ENCODE measurements at places on chromosomes 5 and 9.

GRCh38 chr5:887947-888637 lies 4.5 kb downstream of the BRD9 start:
- H3K4me3 ChIP-seq = no peak overlapping the region
- H3K36me3 ChIP-seq = peaks cover 81% of the 10 kb centered on the region
- DNase-seq = no peak
- no peak overlapping the region for H3K27ac ChIP-seq

DNA sequence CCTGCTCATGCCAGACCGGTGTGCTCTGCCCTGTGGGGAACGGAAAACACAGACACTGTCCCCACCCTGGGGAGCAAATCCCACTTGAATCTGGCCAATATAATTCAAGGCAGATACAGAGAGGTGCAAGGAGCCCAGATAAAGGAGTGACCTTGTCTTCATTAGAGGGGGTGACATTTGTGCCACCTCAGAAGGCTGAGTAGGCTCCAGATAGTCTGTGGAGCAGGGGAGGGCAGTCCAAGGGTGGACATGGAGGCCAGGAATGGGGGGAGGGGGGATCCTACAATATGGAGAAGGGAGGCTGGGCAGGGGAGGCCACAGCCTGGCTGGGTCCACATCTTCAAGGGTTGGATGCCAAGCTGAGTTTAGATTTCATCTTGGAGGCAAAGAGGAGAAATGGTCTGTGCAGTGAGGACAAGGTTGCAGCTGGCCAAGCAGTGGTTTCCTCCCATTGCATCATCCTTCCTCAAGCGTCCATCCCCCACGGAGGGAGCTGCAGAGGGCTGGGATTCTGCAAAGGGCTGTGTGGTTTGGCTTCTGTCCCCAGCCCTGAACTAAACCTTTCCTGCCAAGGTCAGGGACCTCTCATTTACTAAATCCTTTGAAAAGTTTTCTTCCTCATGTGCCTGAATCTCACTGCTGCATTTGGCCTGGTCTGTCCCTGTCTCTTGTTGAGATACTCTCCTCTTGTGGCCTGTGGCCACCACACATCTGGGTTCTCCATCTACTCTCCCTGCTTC lies 60.1 kb downstream of the GALNT12 start:
- no peak overlapping the region for H3K27ac ChIP-seq
- H3K27me3 ChIP-seq = no peaks in the 10 kb centered on the region
- DNase-seq = no peak
- H3K4me3 ChIP-seq = no peak overlapping the region
- H3K36me3 ChIP-seq = no peaks in the 10 kb centered on the region

DNA sequence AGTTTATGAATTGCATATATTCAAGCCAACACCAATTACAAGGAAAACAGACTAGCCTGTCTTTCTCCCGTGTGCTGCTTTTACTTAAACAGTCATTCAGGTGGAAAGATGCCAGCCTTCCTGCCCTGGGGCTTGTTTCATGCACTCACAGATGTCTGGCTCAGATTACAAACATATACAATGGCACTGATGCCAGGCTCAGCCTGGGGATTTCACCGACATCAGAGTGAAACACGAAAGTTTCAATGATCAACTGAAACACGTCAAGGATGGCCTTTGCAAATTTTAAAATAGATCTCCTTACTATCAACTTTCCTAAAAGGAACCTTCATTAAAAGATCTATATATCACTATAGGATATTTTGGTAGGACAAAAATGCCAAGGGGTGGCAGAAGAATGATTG lies 1576.5 kb downstream of the EFNA5 start:
- H3K27ac ChIP-seq = no peak overlapping the region
- no peaks in the 10 kb centered on the region for H3K36me3 ChIP-seq
- H3K4me1 ChIP-seq = no peaks in the 10 kb centered on the region
- no peaks in the 10 kb centered on the region for H3K27me3 ChIP-seq

GRCh38 chr9:13369431-13369830 lies 89.9 kb upstream of the MPDZ start:
- peaks cover 6% of the 10 kb centered on the region for H3K4me1 ChIP-seq
- no peaks in the 10 kb centered on the region for H3K27me3 ChIP-seq
- DNase-seq = peak; percentile 6
- no peaks in the 10 kb centered on the region for H3K36me3 ChIP-seq
- H3K4me3 ChIP-seq = no peak overlapping the region
- H3K27ac ChIP-seq = no peak overlapping the region

DNA sequence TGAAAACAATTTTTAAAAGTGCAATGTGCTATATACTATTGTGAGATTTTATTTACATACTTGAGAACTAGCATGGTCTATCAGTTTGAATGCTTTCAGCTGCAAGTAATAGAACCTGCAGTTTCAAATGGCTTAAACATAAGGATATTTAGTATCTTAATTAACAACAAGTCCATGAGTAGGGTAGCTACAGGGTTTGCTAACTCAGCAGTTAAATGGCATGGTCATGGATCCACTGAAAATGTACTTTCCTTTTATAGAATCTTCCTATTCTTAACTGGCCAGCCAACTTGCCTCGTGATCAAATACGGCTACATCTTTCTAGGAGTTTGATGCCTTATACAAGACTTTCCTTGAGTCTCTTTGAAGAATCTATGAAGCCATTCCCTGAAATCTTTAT lies 452.8 kb upstream of the SEMA6A start:
- H3K27ac ChIP-seq = no peak overlapping the region
- no peak overlapping the region for H3K4me3 ChIP-seq
- no peak for DNase-seq
- no peaks in the 10 kb centered on the region for H3K4me1 ChIP-seq

DNA sequence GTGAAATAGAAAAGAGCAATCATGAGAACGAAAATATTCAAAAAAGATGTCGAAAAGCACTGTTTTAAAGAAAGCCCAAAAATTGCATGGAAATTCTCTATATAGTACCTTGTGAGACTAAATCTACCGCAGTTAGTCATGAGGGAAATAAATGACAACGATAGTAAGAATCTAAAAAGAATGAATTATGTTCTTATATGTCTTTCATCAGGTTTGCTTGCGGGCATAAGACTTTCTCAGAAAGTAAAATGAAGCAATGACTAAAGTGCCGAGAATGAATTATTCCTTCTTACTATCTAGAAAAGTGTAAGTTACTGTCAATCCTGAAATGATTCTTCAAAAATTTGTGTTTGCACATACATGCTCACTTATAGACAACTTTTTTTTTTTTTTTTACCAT lies 26.4 kb downstream of the PTPRD start:
- DNase-seq = no peak
- H3K4me1 ChIP-seq = no peaks in the 10 kb centered on the region
- no peak overlapping the region for H3K27ac ChIP-seq
- H3K36me3 ChIP-seq = no peaks in the 10 kb centered on the region

GRCh38 chr5:170892196-170892595 lies 30.4 kb downstream of the RANBP17 start:
- DNase-seq = no peak
- H3K27me3 ChIP-seq = peaks cover 4% of the 10 kb centered on the region
- no peak overlapping the region for H3K27ac ChIP-seq
- H3K36me3 ChIP-seq = no peaks in the 10 kb centered on the region
- H3K4me1 ChIP-seq = no peaks in the 10 kb centered on the region

DNA sequence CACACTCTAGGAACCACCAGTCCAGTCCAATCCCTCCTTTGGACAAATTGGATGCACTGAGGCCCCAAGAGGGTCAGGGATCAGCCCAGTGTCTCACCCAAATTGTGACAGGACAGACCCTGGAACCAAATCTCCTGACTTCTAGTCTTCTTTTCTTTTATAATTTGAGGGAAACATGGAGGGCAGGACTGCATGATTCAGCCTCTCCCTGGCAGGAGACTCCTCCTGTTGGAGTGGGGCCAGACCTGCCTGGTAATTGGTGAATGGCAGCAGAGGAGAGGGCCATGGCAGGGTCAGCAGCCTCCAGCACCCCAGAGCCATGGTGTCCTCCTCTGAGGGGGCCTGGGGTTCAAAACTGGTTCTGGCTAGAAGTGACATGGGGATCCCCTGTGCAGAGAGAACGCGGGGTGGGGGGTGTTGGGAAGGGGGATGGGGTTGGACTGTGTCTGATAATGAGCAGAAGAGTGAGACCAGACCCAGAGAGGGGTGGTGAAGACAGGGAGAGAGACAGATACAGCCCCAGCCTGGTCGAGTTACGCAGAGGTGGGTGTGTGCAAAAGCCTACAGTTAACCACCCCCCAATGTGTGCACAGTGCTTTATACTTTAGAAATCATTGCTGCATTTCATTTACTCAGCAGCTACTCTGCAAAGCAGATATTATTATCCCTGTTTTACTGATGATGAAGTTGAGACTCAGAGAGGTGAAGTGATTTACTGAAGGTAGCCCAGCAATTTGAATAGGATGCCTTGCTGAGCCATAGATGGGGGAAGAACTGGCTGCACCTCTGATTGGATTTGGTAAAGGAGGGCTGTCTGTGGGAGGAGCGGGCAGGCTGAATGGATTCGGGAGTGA lies 3.8 kb upstream of the SYNPO start:
- H3K4me1 ChIP-seq = peaks cover 32% of the 10 kb centered on the region
- no peaks in the 10 kb centered on the region for H3K27me3 ChIP-seq
- DNase-seq = peak; percentile 69
- peak overlapping the region; percentile 12 for H3K27ac ChIP-seq
- H3K36me3 ChIP-seq = no peaks in the 10 kb centered on the region

DNA sequence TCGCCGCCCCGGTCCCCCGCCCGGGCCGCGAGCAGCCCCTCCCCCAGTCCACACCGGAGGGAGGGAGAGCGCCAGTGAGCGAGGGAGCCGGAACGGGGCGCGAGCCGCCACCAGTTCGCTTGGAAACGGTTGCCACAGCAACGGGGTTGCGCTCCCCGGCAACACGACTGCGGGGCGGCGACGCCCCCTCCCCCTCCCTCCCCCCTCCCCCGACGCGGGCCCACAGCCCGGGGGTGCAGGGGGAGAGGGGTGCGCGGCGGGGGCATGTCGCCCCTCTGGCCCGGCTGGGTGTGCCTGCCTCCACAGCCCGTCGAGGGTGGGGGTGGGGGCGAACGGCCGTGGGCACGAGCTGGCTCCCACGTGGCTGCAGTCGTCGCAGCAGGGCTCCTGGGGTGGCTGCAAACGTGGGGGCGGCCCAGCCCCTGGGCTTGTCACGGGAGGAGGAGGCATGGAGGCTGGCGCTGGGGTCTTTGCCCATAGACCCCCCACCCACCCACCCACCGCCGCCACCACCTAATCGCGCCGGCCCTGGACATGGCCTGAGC lies 524 bp downstream of the PRR7 start:
- no peaks in the 10 kb centered on the region for H3K27me3 ChIP-seq
- peaks cover 4% of the 10 kb centered on the region for H3K4me1 ChIP-seq
- no peak overlapping the region for H3K27ac ChIP-seq
- DNase-seq = peak; percentile 52

- no peaks in the 10 kb centered on the region for H3K36me3 ChIP-seq
- H3K4me3 ChIP-seq = no peak overlapping the region
- no peak overlapping the region for H3K27ac ChIP-seq
- no peak for DNase-seq
Measured at GRCh38 chr5:116600876-116601275, 26.3 kb upstream of the SEMA6A start.

- DNase-seq = no peak
- H3K4me3 ChIP-seq = no peak overlapping the region
- no peak overlapping the region for H3K27ac ChIP-seq
- H3K36me3 ChIP-seq = no peaks in the 10 kb centered on the region
Measured at GRCh38 chr5:53194086-53194485, 84.5 kb upstream of the MOCS2 start.

GRCh38 chr5:88884608-88884877 lies 1.6 kb upstream of the MEF2C start:
- peaks cover 12% of the 10 kb centered on the region for H3K4me1 ChIP-seq
- H3K27me3 ChIP-seq = peaks cover 12% of the 10 kb centered on the region
- no peaks in the 10 kb centered on the region for H3K36me3 ChIP-seq
- no peak for DNase-seq
- H3K4me3 ChIP-seq = peak overlapping the region; percentile 61
- no peak overlapping the region for H3K27ac ChIP-seq

GRCh38 chr5:79834754-79835714 lies 145.4 kb downstream of the CMYA5 start:
- H3K4me1 ChIP-seq = no peaks in the 10 kb centered on the region
- H3K27ac ChIP-seq = no peak overlapping the region
- no peaks in the 10 kb centered on the region for H3K27me3 ChIP-seq

GRCh38 chr9:27460226-27461023 lies 63.7 kb upstream of the IFNK start:
- H3K27me3 ChIP-seq = no peaks in the 10 kb centered on the region
- no peak overlapping the region for H3K27ac ChIP-seq
- DNase-seq = peak; percentile 1
- no peaks in the 10 kb centered on the region for H3K36me3 ChIP-seq

- no peak overlapping the region for H3K27ac ChIP-seq
- H3K27me3 ChIP-seq = no peaks in the 10 kb centered on the region
- no peaks in the 10 kb centered on the region for H3K36me3 ChIP-seq
- no peak overlapping the region for H3K4me3 ChIP-seq
Measured at GRCh38 chr5:109484597-109484996, 74.8 kb upstream of the PJA2 start.

- peak within 1 kb of the TSS; percentile 59 for H3K27ac ChIP-seq
- no peaks in the 10 kb centered on the region for H3K27me3 ChIP-seq
- H3K4me1 ChIP-seq = no peaks in the 10 kb centered on the region
- H3K36me3 ChIP-seq = no peaks in the 10 kb centered on the region
Measured at GRCh38 chr5:141373673-141374317, at the start of gene PCDHGA6. PCDHGA6 (plus strand) TSS chr5:141373891; CDS start chr5:141374084, 193 bp downstream.

GRCh38 chr5:65722575-65723403 lies 784 bp downstream of the NLN start:
- H3K27ac ChIP-seq = peak overlapping the region; percentile 85
- DNase-seq = peak; percentile 58
- no peaks in the 10 kb centered on the region for H3K36me3 ChIP-seq
- H3K27me3 ChIP-seq = no peaks in the 10 kb centered on the region
- peak overlapping the region; percentile 77 for H3K4me3 ChIP-seq

- peaks cover 4% of the 10 kb centered on the region for H3K36me3 ChIP-seq
- no peaks in the 10 kb centered on the region for H3K27me3 ChIP-seq
- no peak overlapping the region for H3K27ac ChIP-seq
- H3K4me1 ChIP-seq = no peaks in the 10 kb centered on the region
Measured at GRCh38 chr5:38994324-38994927, 79.8 kb downstream of the RICTOR start.

DNA sequence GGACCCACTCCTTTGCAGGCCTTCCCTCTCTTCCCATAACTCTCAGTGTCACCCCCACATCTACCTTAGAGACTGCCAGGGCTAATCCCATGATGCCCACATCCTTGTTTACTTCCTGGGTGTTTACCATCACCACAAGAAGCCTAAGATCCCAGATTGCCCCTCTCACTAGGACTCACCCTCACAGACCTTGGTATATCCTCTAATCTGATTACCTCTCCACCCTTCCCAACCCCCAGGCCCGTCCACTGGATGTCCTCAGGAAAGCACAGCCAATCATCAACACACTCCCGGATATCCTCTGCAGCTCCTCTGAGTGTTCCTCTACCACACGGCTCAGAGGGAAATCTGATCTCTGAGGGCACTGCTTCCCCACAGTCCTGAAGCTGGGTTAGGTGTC lies 91.0 kb downstream of the FOXD1 start:
- H3K4me3 ChIP-seq = no peak overlapping the region
- no peaks in the 10 kb centered on the region for H3K4me1 ChIP-seq
- no peak for DNase-seq

GRCh38 chr5:161700065-161700464 lies 14.5 kb downstream of the GABRA6 start:
- no peak overlapping the region for H3K4me3 ChIP-seq
- H3K27me3 ChIP-seq = no peaks in the 10 kb centered on the region
- no peaks in the 10 kb centered on the region for H3K4me1 ChIP-seq
- no peak overlapping the region for H3K27ac ChIP-seq
- H3K36me3 ChIP-seq = no peaks in the 10 kb centered on the region

- no peaks in the 10 kb centered on the region for H3K27me3 ChIP-seq
- no peaks in the 10 kb centered on the region for H3K36me3 ChIP-seq
Measured at GRCh38 chr9:121573717-121574485, 74.3 kb upstream of the GGTA1 start.
